ENCODE measurements at places on chromosomes 3 and 15.

GRCh38 chr3:46221391-46221790 lies 13.3 kb upstream of the CCR1 start:
- no peak for DNase-seq

GRCh38 chr15:58418135-58418534 lies 13.7 kb upstream of the LIPC start:
- DNase-seq: no peak

GRCh38 chr3:52350981-52351761 lies 35.1 kb downstream of the DNAH1 start:
- DNase-seq: no peak

- no peak for DNase-seq
These were observed 56.0 kb upstream of the CTXND1 start for GRCh38 chr15:80308002-80308401.

DNA sequence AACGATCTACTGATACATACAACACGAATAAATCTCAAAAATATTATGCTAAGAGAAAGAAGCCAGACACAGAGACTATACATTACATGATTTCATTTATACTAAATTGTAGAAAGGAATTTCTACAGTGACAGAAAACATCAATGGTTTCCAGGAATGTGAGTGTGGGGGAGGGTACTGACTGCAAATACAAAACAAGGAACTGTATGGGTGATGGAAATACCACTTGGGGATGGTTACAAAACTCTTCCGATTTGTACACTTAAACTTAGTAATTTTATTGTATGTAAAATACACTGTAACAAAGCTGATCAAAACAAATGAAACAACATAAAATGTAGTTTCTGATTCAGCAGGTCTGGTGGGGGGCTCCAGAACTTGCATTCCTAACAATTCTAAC lies 45.8 kb upstream of the IP6K2 start:
- no peak for DNase-seq

GRCh38 chr3:138219255-138219654 lies 32.2 kb downstream of the ARMC8 start:
- DNase-seq: no peak

- DNase-seq: no peak
These were observed 60.3 kb upstream of the PPP2R3A start for GRCh38 chr3:135905058-135905724.

DNA sequence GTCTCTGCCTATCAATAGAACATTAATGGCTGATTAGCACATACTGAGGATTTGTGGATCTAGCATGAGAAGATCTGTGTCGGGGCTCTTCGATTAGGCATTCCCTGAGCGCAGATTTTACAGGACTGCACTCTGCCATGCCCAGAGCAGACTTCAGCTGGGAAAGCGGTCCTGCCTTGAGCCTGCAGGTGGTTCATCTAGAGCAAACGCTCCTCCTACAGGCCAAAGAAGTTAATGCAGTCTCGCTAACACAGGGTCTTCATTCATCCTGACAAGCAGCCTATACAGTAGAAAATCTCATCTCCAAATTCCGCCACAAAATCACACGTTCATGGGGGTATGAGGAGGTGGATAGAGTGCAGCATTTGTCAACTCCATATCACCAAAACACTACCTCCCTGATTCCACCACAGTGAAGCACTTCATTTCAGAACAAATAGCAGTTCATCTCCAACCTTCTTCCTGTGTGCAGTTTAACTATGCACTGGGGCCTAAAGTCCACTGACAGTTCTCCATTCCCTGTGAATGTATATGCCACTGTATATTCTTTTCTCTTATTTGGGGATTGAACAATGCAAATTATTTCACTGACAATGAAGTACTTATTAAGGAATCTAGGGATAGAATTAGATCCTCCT lies 405.8 kb downstream of the IGSF11 start:
- DNase-seq: no peak

GRCh38 chr3:195179776-195180489 lies 91.0 kb downstream of the XXYLT1 start:
- no peak for DNase-seq

- DNase-seq: no peak
These were observed 13.5 kb downstream of the THRB start for GRCh38 chr3:24481193-24481592.

DNA sequence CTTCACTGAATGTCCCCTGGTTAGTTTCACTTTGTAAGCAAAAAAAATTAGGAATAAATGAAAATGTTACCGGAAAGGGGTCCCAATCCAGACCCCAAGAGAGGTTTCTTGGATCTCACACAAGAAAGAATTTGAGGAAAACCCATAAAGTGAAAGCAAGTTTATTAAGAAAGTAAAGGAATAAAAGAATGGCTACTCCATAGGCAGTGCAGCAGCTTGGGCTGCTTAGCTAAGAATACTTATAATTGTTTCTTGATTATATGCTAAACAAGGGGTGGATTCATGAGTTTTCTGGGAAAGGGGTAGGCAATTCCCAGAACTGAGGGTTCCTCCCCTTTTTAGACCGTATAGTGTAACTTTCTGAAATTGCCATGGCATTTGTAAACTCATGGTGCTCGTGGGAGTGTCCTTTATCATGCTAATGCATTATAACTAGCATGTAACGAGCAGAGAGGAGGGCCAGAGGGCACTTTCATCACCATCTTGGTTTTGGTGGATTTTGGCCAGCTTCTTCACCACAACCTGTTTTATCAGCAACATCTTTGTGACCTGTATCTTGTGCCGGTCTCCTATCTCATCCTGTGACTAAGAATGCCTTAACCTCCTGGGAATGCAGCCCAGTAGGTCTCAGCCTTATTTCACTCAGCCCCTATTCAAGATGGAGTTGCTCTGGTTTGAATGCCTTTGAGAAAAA lies 41.0 kb upstream of the CMSS1 start:
- no peak for DNase-seq

DNA sequence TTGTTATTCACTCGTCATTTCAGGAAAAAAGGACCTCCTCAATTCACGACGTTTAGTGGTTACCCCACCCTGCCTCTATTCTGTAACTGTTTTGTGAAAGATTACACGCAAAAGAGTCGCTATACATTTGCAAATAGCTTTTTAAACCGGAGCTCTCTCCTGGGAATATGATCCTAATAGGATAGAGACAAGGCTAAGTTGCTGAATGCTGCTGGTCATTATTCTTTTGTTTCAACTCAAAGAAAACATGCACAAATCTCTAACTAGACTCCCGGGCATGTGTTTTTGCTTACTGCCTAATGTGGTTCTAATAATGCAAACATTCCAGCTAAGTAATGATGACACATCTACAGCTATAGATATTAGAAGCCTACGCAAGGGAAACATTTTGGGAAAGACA lies 214.6 kb upstream of the MDFIC2 start:
- no peak for DNase-seq

- no peak for DNase-seq
These were observed 41.1 kb upstream of the TMCO5A start for GRCh38 chr15:37893309-37893708.

GRCh38 chr3:108589998-108590323 lies 439 bp downstream of the DZIP3 start:
- no peak for DNase-seq

DNA sequence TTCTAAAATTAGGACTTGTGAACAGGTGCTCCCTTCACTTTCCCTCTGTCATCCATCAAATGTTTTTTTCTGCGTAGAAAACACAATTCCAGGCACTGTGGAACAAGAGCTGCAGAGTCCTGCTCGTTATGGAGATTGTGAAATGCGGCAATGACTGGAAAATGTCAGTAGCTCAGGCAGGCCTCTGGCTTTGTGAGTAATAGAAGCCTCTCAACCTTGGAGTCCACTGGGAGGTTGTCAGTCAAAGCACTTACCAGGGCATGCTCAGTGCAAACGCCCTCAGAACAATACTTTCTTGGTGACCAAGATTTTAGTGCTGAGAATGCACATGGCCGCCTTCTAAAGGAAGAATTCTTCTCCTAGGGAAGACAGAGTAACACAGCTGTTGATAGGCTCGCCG lies 26.7 kb upstream of the MED12L start:
- DNase-seq: no peak

GRCh38 chr15:38609097-38609738 lies 44.6 kb upstream of the RASGRP1 start:
- DNase-seq: no peak

DNA sequence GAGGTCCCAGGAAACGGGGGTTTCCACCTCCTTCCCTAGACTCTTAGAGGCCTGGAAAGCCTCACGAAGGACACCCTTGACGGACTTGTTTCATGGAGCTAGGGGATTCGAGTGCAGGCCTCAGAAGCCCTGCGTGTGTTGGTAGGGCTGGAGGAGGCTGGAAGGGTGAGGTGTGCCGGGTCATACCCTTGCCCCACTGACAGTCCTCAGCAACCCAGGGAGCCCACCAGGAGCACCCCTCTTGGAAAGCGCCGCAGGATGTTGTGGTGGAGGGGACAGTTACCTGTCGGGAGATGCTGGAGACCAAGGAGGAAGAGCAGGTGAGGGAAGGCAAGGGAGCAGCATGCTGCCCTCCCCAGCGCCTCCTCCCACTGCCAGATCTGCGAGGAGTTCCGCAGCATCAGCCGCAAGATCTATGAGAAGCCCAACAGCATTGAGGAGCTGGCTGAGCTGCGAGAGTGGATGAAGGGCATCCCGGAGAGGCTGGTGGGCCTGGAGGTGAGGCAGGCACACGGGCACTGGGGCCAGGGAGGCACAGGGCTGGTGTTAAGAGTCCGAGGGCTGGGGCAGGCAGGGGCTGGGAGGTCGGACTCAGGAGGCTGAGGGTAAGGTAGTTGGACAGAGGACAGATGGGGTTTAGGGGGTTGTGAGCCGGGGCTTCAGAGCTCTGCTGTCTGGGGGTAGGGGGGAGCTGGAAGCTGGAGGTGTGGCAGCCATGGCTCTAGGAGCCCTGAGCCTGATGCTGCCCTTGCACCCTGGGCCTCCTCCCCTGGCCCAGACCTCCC lies 33.7 kb downstream of the DNAH1 start:
- no peak for DNase-seq

GRCh38 chr15:68209735-68210408 lies 4.7 kb upstream of the CALML4 start:
- peak; percentile 17 for DNase-seq

DNA sequence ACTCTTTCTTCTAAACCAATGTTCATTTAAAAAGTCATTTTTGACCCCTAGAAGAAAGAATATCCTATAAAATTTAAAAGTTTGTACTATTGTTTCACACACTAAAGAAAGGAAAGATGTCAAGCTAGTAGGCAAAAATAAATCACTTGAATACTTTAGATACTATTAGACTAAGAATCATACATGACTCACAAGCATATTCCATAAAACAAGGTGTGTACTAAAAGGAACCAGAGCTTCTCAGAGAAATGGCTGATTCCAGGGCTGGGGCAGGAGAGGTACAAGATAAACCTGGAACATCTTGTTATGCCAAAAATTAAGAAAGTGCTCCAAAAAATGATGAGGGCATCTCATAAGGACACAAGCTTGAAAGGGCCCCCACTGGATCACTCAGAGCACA lies 8.7 kb downstream of the DLG1 start:
- no peak for DNase-seq

- no peak for DNase-seq
These were observed 7.0 kb downstream of the B2M start for GRCh38 chr15:44718180-44718926.

DNA sequence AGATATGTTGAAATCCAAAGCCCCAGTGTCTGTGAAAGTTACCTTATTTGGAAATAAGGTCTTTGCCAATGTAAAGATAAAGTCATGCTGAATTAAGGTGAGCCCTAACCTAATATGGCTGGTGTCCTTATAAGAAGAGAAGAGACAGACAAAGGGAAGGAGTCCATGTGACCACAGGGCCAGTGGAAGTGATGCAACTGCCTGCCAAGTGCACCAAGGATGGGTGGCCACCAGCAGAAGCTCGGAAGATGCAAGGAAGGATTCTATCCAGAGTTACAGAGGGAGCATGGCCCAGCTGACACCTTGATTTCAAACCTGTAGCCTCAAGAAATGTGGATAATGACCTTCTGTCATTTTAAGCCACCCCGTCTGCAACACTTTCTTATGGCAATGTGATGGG lies 35.3 kb upstream of the PGPEP1L start:
- no peak for DNase-seq

DNA sequence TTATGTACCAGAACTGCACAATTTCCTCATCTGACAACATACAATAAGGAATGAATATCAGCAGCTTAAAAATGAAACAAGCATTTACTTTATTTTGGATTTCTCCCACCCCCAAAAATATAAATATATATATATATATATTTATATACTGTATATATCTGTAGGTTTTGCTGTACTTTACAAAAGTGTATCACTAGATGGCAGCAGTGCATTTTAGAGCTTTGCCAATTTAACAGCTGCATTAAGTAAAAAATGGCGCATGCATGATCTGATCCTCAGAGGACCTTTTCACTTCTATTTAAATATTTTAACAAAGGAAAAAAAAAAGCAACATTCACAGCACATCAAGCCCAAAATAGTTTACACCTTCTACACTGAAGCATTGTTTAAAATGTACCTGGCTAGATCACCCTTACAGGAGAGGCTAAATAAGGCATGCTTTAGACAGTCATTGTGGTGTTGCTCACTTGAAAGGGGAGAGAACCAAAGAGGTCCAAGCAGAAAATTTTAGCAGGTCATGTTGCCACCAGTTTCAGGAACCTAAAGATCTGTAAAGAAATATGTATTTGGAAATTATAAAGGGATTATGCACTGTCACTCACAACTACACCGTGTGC lies 72.6 kb downstream of the NPTN start:
- peak; percentile 29 for DNase-seq

- DNase-seq: no peak
These were observed 55.5 kb upstream of the SLCO2A1 start for GRCh38 chr3:134085034-134085775.

DNA sequence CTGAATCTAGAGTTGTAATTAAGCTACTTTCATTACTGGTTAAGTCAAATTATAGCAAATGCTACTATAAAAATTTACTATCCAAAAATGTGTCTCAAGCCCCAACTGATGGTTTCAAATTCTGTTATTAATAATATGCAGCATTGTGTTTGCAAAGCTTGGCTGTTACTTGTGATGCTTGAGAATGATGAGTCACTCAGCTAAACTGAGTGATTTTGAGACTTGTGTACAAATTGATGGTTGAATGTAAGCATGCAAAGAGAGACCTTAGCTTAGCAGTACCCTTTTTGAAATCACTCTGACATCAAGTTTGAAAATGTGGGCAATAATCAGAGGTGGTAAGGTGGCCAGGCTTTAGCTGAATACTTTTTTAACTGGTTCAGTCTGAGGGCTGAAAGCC lies 27.6 kb downstream of the OPA1 start:
- no peak for DNase-seq

- DNase-seq: no peak
These were observed 619.7 kb upstream of the AGTR1 start for GRCh38 chr3:148077965-148078364.

GRCh38 chr3:13401149-13401548 lies 19.0 kb downstream of the NUP210 start:
- no peak for DNase-seq

DNA sequence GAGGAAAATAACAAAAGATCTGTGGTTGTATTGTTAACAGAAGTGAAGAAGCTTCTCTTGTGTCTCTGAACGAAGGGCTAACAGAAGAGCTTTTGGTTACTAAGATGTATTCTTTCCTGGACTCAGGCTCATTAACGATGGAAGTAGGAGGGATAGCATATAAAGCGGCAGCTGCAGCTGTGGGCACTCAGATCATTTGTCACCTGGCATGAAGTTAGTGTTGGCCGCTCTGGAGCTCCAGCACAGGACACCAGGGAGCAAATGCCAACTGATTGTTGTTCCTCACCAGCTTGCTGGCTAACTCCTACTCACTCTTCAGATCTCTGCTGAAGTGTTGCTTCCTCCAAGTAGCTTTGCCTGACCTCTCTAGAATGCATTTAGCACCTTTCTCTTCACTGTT lies 15.5 kb upstream of the SLITRK3 start:
- no peak for DNase-seq

Measured in CD4-positive, alpha-beta T cell treated with Interleukin-15 for 4 hours (primary cell).